GM23248 (cell line): ENCODE measurements at places on chromosomes 11 and 22. TPM values are rescaled to one million over a fixed set of nuclear protein-coding genes. Genes with fewer than 3 reads are reported as not detected.

Gene DEUP1
- total RNA-seq: not detected in 2 replicates

Gene HOATZ
- total RNA-seq: not detected in 2 replicates

Gene MMP12
- 0.51 and 0.76 TPM in 2 replicates for total RNA-seq

Gene ZNF408
- total RNA-seq: 9.6 and 11.9 TPM in 2 replicates

GRCh38 chr11:117933475-117933874, 4.3 kb upstream of the TMPRSS13 start:
- DNase-seq: no peak

- DNase-seq: no peak
Measured at GRCh38 chr11:27187075-27187847, 146.6 kb downstream of the BBOX1 start.

DNA sequence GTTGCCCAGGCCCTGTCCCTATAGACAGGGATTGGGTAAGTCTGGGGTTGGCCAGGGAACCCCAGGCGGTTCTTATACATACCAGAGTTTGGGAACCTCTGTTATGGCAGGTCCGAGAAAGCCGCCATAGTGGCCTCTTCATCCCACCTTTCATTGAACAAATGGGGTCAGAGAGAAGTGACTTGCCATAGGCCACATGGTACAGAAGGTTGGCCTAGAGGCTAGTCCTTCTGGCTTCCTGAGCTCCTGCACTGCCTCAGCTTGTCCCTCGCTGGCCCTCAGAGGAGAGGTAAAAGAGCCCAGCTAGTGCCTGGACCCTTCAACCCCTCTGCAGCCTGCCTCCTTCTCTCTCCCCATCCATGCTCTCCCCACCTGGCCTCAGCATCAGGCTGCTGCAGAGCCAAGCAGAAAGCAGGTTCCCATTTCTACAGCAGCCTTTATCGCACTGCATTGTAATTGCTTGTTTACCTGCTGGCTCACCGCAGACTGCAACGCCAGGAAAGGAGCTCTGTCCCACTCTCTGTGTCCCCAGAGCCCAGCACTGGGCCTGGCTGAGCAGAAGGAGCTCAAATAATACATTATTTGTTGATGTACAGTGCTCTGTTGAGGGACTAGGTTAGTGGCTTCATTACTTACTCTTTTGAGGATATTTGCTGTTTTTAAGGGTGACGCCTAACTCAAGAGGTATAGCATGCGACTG, 103.6 kb downstream of the TRIM29 start:
- no peak for DNase-seq
